Stimulated activated CD4-positive, alpha-beta T cell treated with anti-CD3 and anti-CD28 coated beads, Interleukin-2, amount 100 ng/mL, for 24 hours (primary cell): ENCODE measurements at places on chromosomes 5 and 9.

GRCh38 chr5:120615967-120616645 lies 152.0 kb downstream of the PRR16 start:
- DNase-seq: no peak

DNA sequence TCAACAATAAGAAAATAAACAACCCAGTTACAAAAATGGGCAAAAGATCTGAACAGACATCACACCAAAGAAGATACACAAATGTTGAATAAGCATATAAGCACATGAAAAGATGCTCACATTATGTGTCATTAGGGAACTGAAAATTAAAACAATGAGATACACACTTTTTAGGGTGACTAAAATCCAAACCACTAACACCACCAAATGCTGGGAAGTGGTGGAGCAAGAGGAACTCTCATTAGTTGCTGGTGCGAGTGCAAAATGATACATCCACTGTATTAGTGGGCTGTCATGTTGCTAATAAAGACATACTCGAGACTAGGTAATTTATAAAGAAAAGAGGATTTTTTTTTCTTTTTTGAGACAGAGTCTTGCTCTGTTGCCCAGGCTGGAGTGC lies 329.1 kb downstream of the TMEM38B start:
- no peak for DNase-seq

DNA sequence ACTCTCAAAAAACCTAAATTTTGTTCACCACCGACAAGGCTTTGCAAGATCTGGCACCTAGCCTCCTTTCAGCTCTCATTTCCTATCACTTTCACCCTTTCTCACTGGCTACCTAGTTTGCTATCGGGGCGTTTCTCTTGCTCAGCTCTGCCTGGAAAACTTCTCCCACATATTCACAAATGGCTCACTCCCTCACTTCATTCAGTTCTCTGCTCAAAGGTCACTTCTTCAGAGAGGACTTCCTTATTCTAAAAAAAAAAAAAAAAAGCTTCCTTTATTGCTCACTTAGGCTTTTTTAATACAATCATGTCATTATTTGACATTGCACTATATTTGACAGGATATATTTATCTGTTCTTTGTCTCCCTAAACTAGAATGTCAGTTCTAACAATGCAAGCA lies 2.1 kb upstream of the SLC25A46 start:
- no peak for DNase-seq

DNA sequence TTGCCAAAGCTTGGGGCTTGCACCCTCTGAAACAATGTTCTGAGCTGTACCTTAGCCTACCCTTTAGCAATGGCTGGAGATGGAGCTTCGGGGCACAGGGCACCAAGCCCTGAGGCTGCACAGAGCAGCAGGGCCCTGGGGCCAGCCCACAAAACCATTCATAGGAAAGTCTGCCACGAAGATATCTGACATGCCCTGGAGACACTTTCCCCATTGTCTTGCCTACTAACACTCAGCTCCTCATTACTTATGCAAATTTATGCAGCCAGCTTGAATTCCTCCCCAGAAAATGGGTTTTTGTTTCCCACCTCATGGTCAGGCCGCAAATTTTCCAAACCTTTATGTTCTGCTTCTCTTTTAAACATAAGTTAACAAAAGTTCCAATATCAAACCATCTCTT lies 105.7 kb downstream of the DTWD2 start:
- no peak for DNase-seq

GRCh38 chr5:124738681-124739633 lies 7.5 kb downstream of the ZNF608 start:
- no peak for DNase-seq

DNA sequence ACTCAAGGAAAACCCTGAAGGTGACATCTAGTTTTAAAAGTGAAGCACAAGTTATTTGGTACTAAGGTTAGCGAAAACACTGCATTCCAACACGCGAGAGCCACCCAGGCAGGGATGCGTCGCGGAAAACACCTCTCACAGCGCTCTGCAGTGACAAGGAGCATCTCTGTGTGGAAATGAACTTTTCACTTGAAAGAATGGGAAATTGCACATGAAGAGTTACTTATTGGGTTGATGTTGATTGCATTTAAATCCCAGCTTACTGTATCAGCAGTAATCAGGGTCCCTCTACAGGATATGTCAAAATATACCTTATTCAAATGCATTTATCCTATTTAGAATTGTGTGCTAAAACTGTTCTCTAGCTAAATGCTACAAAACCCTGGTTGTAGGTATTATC lies 144.4 kb downstream of the BNC2 start:
- DNase-seq: no peak

GRCh38 chr9:88339317-88339716 lies 48.9 kb upstream of the SPIN1 start:
- DNase-seq: no peak

DNA sequence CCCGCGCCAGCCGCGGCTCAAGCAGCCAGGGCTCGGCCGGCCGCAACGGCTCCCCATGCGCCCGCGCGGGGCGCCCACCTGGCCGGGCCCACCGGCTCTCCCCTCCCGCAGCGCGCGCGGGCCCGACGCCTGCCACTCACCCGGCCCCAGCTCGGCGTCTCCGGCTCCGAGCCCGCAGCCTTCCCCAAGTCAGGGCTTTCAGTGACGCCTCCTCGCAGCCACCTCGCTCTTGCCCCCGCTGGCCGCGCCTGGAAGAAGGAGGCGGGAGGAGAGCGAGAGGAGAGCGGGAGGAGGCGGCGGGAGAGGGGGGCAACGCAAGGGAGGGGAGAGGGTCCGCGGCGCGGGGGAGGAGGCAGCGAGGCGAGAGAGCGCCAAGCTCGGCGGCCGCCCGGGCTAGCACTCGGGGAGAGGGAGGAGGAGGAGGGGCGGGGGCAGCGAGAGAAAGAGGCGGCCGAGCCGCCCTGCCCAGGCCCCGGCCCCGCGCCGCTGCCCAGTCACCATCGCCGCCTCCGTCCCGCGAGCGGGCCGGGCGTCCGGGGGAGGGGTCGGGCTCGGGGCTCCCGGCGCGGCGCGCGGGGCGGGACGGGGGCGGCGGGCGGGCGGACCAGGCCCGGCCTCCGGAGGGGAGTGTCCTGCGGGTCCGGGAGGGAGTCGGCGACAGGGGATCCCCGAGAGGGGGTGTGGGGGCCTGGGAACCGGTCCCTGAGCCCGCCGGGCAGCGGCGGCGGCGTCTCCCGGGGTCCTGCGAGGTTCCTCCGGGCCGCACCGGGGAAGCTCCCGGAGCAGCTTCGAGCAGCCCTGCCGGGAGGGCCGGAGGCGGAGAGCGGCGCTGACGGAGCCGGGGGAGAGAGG lies at the start of gene LHFPL2:
Gene LHFPL2, minus strand, starts transcription at position 414 of the 852 bp plus-strand sequence. CDS start 138,559 bp downstream, outside the sequence.
- DNase-seq: peak; percentile 19

DNA sequence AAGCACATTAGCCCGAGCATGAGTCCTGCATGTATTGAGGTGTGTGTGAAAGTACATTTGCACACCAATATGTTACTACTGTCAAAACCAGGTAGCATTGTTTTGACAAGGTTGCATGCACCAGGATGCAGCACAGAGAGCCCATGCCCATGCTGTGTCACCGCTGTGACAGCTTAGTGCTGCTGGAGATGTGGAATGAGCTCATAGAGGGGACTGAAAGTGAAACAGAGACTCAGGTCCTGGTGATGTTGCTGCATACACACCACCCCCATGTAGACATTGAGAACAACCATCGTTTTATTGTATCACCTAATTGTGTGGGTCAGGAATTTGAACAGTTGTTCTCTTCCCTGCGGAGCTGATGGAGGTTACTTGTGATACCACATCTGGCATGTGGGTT lies 53.0 kb downstream of the GADD45G start:
- DNase-seq: no peak

GRCh38 chr9:121059998-121060636 lies 10.0 kb upstream of the C5 start:
- peak; percentile 27 for DNase-seq

- DNase-seq: peak; percentile 32
These were observed 67.2 kb downstream of the MRPS30 start for GRCh38 chr5:44875661-44876605.

GRCh38 chr9:101673642-101674041 lies 64.8 kb downstream of the GRIN3A start:
- DNase-seq: no peak

- DNase-seq: no peak
These were observed 58.7 kb upstream of the PRR16 start for GRCh38 chr5:120405286-120405864.

GRCh38 chr5:176660860-176661641 lies 13.8 kb downstream of the TSPAN17 start:
- peak; percentile 85 for DNase-seq

- DNase-seq: no peak
These were observed 12.5 kb upstream of the PARP8 start for GRCh38 chr5:50653946-50654345.

DNA sequence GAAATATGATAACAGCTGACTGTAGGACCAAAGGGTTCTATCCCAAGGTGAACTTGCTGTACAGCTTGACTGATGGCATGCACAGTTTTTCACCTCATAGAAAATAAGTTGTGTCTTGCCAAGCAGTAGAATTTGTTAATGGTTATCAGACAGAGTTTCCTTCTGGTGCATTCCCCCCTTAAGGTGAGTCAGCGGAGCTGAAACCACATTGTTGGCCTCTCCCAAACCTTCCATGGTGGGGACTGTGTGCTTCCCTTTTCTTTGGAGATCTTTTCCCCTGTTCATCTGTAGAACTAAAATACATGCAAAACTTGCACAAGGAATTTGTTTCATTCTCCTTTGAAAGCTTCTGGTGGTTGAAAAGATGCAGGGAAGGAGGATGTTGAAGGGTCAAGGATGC lies 179.8 kb downstream of the FGF1 start:
- peak; percentile 2 for DNase-seq

DNA sequence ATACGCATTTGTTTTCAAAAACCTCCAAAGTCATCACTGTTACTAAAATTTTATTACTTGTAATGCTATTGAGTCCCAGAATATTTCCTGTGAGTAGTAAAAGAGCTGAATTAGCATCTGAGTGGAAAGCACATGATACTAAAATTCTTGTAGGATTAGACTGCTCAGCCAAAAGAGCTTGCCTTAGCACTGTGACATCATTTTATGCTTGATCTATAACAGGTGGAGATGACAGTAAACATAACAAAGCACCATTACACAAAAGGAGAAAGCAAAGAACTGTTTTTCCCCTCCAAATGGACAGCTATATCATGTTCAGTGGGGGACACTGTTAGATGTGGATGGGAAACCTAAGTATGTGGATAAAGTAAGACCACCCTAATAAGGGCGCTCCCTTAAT lies 5.8 kb upstream of the JAK2 start:
- no peak for DNase-seq

DNA sequence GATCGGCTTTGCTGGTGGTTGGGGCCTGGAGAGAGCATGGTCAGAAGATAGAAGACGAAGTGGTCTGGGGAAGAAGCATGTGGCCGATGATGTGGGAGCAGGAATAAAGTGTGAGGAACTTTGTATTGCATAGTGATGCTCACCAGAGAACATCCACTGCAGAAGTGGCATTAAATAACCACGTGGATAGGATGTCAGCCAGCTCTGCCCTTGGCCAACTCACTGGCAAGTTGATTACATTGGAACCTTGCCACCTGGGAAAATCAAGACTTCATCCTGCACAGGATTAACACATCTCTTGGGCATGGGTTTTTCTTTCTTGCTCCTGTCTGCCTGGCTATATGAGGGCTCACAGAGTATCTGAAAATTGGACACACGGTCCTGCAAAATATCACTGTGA lies 217.4 kb downstream of the DMRT2 start:
- no peak for DNase-seq

DNA sequence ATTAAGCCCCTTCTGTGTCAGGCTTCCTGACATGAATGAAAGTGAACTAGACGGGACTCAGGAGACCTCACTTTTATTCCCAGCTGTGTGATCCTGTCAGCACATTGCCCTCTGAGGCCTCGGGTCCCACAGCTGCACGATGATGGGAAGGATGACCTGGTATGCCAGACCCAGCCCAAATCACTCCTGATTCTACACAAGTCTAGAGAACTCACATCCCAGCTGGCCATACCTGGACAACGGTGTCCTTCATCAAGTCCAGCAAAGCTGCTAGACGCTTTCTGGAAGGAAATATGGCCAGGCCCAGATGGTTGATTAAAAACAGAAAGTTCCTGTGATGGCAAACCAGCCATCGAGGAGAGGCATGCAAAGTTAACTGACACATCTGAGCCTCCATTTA lies 118.0 kb upstream of the FSTL4 start:
- no peak for DNase-seq

- DNase-seq: no peak
These were observed 24.7 kb downstream of the NR5A1 start for GRCh38 chr9:124482431-124483031.

- DNase-seq: no peak
These were observed 48.8 kb downstream of the ACER2 start for GRCh38 chr9:19457693-19458009.

- DNase-seq: no peak
These were observed 45.4 kb downstream of the RCL1 start for GRCh38 chr9:4838189-4838546.

DNA sequence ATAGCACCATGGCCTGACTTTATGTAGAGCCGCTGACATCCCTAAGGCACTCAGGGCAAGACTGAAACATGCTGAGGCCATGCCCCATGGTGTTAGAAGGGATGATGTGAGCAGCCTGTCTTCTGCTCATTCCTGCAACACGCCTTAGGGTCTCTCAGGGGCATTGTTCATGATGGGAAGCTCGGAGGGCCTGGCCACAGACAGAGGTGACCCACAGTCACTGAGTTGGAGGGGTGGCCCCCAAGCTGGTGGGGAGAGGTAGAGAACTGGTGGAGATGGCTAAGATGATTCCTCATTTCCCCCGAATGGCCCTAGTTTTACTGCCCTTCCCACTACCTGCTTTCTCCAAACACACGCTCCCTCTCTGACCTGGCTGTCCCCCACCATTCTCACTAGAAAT lies 135.2 kb downstream of the BARX1 start:
- no peak for DNase-seq

- DNase-seq: no peak
These were observed 77.1 kb upstream of the GOLM1 start for GRCh38 chr9:86176468-86176867.

DNA sequence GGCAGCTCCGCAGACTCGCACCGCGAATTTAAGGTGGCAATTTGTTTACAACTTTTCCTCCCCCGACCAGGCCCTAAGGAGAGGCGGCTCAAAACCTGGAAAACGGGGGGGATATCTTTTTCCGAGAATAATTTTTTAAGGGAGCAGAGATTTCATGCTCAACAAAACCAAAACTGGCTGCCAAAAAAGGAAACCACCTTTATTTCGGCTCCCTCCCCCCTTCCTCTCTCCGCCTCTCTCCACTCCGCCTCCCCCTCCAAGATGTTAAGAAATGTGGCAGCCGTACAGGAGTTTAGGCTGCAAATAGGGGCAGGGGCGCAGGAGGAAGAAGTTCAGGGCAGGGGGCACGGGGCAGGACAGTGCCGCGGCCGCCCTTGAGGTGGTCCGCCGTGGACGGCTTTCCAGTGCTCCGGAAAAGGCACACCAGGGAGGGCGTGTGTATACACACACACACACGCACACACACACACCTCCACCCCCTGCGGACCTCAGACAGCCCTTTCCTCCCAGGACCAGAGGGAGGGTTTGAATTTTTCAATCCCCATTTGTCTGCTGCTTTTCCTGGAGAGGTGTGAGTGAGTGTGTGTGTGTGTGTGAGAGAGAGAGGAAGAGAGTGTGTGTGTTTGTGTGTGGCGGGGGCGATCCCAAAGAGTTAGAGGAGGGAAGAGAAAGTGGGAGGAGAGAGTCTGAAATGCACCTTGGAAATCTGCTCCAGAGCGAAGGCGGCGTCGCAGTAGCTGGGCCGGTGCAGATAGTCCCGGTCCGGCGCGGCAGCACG lies 9.1 kb downstream of the PTCH1 start:
- peak; percentile 41 for DNase-seq

GRCh38 chr5:142922223-142922952 lies 152.2 kb downstream of the ARHGAP26 start:
- no peak for DNase-seq
